ENCODE measurements at places on chromosomes 11 and 22.

- DNase-seq, result no peak
These were observed 2.5 kb downstream of the SLC22A25 start for GRCh38 chr11:63240791-63241379.

- no peak for DNase-seq
These were observed 34.7 kb downstream of the PISD start for GRCh38 chr22:31627223-31627731.

- no peak for DNase-seq
These were observed 21.2 kb upstream of the RPS13 start for GRCh38 chr11:17098658-17099057.

GRCh38 chr11:134391656-134392055 lies 20.4 kb downstream of the B3GAT1 start:
- DNase-seq, result no peak

GRCh38 chr22:47299863-47300697 lies 537.6 kb downstream of the TBC1D22A start:
- DNase-seq, result no peak

DNA sequence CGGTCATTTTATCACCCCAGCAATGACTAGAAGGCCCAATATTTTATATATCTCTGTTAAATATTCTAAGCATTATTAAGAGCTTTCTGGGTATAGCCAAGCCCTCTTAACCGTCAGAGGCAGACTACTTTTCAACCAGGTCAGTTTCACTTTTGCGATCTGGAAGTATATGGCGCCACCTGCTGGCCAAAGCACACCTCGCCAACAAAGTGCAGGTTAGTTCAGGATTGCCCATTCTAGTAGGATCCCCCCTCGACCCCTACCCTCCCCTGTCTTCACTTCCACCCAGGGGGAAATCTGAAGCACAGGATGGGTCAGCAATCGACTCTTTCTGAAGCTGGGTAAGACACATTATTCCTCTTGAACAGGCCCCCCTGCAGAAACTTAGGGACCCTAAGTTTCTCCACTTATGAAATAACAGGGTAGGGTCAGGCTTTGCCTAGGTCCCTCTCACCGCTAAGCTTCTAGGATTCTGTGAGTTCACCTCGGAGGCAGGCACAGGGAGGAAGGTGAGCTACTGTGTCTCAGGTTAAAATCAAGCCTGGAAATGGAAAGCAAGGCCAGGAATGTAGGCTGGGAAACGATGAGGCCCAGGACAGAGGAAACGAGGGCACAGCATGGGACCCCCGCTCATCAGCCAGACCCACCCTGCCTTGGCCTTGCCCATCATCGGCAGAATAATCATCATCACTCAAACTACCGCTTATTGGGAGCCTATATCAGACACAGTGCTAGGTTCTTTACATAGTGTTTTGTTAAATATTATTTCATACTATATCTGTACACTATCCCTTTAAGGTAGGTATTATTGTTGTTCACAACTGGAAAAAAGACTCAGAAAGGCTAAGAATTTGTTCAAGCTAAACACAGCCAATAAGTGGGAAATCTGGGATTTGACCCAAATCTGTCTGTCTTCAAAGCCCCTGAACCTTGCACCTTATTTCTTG lies 35.6 kb downstream of the KCNJ1 start:
- peak; percentile 75 for DNase-seq

- DNase-seq, result peak; percentile 96
These were observed 105.3 kb upstream of the HSD17B12 start for GRCh38 chr11:43574949-43575912.

- DNase-seq, result peak; percentile 67
These were observed 9.1 kb downstream of the FLRT1 start for GRCh38 chr11:64044730-64045393.

- no peak for DNase-seq
These were observed 30.1 kb upstream of the CAT start for GRCh38 chr11:34408580-34409172.

DNA sequence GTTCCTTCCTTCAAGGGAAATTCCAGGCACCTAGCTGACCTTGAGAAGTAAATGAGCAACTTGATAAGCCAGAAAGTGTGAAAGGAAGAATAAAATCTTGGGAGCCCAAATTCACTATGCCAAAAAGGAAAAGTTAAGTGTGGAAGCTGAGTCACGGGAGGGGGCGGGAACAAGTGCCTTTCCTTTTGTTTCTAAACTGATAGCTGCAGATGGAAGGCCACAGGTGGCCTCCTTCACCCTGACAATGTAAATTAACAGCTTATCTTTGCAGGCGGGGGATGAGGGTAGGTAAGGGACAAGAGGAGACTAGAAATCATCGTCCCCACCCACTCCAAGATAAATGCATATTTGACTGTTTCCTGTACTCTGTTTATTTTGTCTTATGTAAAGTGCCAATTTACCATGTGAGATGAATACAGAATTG lies 36.4 kb upstream of the TREH start:
- DNase-seq, result no peak

GRCh38 chr11:33868647-33869461 lies 23.0 kb downstream of the LMO2 start:
- no peak for DNase-seq
